ENCODE measurements at places on chromosomes 16 and 17.

- DNase-seq, result no peak
Observed at GRCh38 chr17:35372846-35373533, 431 bp downstream of the SLFN11 start.

DNA sequence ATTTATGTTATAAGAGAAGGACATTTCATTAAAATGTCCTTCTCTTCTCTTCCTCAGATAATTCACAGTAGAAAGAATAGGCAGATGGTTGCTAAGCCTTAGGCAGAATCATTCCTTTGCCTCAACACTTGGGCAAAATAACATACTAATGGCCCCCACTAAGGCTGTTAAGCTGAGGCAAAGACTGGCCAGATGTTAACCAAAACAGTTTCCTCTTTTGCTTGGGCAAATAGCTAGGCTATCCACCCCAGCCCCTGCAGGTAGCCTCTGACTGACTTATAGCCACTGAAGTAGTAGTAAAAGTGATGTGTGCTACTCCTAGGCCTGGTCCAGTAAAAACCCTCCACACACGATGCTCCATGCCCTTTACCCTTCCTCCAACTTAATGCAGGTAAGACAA lies 55.2 kb downstream of the SPAG9 start:
- DNase-seq, result no peak

DNA sequence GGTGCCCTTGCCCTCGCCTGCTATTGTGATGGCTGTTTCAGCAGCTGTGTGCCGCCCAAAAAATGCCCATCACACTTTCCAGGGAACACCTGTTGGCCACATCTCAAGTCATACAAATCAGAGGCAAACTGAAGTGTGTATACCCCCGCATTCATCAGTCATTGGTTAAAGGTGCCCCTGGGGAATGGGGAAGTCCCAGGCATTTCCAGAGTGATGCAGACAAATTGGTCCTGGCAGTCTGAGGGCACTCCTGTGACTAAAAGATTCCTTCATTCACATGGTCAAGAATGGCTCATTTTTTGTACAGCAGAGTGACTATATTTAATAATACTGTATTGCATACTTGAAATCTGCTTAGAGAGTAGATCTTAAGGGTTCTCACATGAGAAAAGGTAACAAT lies 102.9 kb upstream of the TMEM97 start:
- DNase-seq, result no peak

- no peak for DNase-seq
Observed at GRCh38 chr17:8141045-8141444, 11.2 kb downstream of the PER1 start.

GRCh38 chr17:75765981-75766380 lies 989 bp upstream of the GALK1 start:
- DNase-seq, result no peak

DNA sequence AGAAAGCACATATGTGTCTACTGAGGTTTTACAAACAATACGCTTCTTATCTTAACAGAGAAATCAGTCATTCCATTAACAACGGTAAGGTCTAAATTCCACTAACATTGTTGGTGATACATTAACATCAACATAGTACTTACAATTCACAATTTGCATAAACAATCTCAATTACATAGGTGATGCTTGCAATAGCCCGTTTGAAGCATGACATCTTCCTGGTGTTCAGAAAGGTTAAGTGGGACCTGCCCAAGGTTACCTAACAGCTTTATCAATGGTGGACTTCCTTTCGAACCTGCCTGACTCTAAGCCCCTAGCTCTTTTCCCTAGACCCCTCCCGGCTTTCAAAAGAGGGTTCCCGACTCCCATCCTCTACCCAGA lies 699 bp downstream of the FAM222B start:
- no peak for DNase-seq

DNA sequence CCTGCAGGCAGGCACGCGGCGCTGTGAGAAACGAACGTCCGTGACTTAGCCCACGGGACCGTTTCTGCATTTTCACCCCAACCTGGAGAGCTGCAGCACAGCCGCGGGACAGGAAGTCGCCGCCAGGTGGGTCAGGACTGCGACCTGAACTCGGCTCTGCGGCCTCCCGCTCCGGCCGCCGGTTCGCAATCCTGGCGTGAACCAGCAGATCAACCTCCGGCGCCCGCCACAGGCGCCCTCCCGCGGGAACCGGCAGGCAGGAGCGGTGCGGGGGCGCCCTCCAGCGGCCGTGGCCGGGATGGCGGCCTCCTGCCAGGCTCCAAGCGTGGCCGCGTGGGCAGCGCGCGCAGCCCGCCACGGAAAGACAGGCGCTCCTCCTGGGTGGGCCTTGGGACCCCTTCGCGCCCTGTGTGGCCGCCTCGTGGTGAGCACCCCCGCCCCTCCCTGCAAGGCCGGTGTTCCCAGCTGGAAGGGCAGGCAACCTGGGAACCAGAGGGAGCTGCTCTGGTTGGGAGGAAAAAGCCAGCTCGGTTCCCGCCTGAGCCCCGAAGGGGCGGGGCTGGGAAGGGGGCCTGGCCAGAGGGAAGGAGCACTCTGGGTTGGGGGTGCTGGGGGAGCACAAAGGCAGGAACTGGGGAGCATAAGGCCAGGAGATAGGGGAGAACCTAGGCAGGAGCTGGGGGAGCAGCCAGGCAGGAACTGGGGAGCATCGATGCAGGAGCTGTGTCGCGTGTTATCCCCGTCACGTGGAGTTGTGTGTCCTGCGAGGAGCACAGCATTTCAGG lies 28.2 kb downstream of the ACTG1 start:
- peak; percentile 45 for DNase-seq

- DNase-seq, result no peak
Observed at GRCh38 chr17:61431594-61432311, 20.5 kb upstream of the TBX4 start.

All from AG09319 (cell line).